Fibroblast of villous mesenchyme (primary cell): ENCODE measurements at places on chromosomes 5 and 9. TPM values are rescaled to one million over a fixed set of nuclear protein-coding genes. Genes with fewer than 3 reads are reported as not detected.

SPATA31D4 gene
- not detected in 2 replicates for total RNA-seq

CBY3 gene
- 0.32 TPM in 1 of 2 replicates, not detected in the other for total RNA-seq

BTNL8 gene
- total RNA-seq, result not detected in 2 replicates

GFI1B gene
- under 0.01 and 0.32 TPM in 2 replicates for total RNA-seq

DNA sequence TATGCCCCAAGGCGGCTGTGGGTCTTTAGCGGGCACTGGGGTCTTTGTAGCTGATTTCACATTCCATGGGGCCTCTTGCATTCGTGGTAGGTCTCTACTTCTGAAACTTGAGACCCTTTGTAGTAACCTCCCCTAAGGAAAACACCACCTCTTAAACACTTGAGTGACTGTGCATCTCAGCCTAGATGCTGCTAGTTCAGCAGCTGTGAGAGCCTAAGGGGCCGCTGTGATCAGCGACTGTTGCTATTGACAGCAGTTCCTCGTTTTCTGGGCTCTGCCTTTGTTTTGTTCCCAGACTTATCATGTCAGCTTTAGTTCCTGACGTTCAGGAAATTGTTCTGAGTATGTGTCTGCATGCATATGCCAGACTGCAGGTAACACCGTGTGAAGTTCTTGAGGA lies 171.2 kb downstream of the HSPA4 start:
- DNase-seq, result no peak

DNA sequence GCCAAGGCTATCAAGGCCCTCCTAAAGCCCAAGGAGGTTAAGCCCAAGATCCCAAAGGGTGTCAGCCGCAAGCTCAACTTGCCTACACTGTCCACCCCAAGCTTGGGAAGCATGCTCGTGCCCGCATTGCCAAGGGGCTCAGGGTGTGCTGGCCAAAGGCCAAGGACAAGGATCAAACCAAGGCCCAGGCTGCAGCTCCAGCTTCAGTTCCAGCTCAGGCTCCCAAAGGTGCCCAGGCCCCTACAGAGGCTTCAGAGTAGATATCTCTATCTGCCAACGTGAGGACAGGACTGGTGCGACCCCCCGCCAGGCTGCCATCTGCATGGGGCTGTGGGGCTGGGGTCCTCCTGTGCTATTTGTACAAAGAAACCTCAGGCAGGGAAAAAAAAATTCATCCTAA lies 3.3 kb downstream of the HOMER1 start:
- DNase-seq, result no peak
